NCI-H82 (cell line): ENCODE measurements at places on chromosomes 7 and 10.

DNA sequence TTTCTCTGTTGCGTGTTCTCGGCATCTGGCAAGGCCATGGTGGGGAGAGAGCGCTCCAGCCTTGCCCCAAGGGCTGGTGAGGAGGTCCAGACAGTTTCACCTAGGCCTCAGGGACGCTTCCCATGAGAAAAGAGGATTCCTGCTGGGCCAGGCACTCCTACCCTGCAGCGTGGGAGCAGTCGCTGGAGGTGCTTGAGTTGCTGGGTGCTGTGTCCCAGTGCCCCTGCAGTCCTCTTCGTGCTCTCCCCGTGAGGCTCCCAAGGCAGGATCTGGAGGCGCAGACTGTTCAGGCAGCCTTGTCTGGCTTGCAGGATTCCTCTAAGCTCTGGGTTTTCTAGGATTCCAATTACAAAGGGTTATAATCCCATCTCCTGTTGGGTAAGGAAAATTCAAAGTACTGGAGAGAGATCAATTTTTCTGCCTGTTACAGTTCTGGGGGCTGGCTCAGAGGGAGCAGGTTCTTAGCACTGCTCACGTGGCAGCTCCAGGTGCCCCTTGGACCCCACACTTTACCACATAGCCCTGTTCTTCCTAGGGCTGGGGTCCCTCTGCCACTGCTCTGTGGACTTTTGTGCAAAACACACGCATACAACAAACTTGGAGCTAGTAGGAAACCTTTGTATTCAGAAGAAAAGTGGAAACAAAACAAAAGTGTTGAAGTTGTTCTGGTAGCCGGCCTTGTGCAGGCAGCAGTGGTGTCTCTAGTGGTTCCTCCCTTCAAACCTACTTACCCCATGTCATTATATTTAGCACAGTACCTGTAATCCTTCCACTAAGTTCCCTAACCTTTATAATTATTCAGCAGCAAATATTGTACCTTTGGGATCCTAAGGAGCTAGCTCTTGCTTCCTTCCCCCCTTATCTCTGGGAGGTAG, 60.5 kb downstream of the CCNY start:
- DNase-seq = peak; percentile 31

GRCh38 chr10:62666275-62666674, 138.2 kb upstream of the ADO start:
- no peak for DNase-seq

GRCh38 chr10:103980288-103980906, 13.5 kb downstream of the SLK start:
- DNase-seq = no peak

GRCh38 chr7:122965306-122965705, 30.2 kb downstream of the TAS2R16 start:
- no peak for DNase-seq

DNA sequence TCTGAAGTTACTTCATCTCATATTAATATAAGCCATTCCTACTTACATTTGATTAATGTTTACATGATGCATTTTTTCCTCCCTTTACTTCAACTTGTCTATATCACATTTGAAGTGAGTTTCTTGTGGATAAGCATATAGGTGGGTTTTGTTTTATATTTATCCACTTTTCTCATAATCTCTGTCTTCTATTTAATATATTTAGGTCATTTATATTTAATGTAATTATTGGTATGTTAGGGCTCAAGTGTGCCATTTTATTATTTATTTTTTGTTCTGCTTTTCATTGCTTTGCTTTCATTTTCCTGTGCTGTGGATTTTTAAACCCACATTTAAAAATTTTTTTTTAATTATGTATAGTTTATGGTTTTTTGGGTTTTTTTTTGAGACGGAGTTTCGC, 54.8 kb downstream of the OGDH start:
- no peak for DNase-seq

DNA sequence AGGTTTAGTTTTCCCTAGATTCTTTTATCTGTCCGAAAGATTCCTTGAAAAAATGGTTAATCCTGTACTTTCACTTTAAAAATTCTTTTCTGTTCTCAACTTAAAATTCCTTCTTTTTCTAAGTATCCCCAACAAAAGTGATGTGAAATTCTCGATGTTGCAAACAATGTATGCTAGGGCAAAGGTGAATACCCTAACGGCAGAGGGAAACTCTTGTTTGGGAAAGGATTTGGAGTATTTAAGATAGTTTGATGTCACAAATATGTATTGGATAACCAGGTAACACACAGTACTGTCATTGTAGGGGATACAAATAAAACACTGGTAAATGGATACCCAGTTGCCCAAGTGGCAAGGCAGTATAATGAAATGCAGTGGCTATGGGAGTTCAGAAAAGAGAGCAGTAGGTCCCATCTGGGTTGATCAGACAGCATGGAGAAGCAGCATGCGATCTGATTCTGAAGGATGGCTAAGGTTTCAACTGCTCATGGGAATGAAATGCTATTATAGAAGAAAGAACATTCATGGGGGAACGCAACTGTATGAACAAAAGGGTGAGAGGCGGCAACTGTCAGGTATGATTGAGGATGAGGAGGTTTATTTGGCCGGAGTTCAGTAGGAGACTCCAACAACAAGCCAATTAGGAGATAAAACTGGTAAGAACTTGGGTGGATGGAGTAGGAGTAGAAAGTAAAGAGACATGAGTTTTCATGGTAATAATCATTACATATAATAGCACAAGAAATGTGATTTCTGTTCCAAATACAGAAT, 3.2 kb upstream of the EPC1 start:
- peak; percentile 15 for DNase-seq

DNA sequence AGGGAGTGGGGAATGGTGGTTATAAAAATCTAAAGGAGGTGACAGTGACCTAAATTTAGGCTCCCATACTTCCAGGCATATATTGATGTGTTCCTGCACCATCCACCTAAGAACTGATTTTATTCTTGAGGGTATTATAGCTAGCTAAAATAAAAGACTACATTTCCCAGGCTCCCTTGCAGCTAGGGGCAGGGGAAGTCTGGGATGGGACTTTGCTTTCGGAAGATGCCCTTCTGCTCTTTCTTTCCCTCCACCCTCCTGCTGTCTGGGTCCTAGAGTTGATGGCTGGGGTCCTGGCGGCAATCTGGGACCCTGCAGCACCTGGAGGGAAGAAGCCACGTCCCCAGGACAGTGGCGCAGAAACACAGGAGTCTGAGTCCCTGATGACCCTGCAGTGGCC, 53.8 kb upstream of the SAMD8 start:
- DNase-seq = no peak

- no peak for DNase-seq
Observed at GRCh38 chr10:61973906-61974305, 72.4 kb downstream of the ARID5B start.

DNA sequence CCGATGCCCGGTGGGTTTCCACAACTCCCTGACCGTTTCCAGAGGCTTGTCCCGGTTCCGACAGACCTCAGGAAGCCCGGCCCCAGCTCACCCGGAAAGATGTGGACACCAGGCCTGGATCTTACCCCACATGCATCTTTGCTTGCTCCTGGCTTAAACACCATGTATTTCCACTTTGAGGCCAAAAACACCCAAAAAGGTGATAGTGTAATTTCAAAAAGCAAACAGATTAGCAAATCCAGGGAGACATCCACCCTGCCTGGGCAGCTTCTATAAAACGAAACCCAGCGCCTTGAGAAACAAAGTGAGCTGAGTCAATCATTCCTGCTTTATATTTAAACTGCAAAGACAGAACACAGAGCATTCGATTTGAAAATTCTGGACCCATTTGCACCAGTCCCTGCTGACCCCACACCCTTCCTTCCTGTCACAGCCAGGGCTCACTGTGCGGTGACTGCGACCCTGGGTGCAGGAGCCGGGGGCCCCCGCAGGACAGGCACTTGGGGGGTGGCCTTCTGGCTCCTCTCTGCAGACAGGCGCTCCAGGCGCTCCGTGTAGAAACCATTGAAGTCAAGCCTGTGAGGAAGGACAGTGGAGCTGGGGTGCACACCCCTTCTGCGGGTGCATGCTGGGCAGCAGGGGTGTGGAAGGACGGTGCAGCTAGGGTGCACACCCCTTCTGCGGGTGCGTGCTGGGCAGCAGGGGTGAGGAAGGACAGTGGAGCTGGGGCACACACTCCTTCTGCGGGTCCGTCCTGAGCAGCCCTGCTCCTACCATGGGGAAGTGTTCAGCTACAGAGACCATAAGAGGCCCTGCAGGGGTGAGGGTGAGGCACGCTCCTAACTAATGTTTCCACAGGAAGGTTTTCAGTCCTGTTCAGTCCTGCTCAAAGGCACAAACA, 2.9 kb upstream of the ADAM8 start:
- no peak for DNase-seq

DNA sequence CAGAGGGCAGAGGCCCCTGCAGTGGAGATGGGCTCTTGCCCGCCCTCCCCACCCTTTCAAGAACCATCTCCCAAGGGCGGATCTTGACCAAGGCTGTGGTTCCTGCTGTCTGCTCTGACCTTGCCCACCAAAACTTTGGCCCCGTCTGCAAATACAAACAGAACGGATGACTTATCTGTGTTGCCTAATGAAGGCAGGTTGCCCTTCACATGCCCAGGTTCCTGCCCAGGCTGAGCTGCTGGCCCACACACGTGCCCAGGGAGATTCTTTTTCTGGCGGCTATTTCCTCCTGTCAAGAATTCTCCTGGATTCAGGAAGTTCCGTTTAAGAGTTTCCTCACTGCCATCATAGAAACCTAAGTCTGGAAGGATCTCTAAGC, 78.3 kb downstream of the PROSER2 start:
- DNase-seq = no peak

DNA sequence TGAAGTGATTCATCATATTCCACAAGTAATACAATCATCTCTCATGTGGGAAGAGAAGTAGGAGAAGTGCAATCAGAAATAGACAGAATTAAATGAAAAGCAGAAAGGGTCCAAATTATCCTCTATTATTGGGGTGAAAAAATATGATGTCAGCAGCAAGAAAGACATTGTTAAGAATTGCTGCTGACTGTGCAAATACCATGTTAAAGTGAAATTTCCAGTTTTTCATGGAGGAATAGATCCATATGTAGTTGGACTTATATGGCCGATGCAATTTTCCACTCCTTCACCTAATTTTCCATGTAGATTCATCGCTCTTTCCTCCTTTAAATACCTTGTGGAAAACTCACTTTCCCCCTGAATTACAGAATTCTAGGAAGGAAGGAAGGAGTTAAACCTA, 819.8 kb downstream of the GATA3 start:
- DNase-seq = no peak

DNA sequence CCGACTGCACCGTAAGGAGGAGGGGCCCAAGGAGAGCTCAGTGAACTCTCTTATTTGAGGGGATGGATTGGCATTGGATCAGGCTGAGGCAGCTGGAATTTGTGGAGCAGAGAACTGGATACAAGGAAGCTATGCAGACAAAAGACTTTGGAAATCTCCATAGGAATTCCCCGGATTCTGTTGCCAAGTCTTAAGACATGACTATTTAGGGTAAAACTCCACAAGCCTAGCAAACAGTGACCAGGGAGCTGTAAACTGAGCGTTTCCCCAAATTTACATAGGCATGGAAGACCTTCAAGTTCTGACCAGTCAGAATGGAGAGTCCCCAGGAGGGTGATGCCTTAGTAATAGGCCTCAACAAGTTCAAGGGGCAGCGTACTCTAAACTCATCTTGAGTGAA, 82.5 kb upstream of the PCBD1 start:
- DNase-seq = no peak

DNA sequence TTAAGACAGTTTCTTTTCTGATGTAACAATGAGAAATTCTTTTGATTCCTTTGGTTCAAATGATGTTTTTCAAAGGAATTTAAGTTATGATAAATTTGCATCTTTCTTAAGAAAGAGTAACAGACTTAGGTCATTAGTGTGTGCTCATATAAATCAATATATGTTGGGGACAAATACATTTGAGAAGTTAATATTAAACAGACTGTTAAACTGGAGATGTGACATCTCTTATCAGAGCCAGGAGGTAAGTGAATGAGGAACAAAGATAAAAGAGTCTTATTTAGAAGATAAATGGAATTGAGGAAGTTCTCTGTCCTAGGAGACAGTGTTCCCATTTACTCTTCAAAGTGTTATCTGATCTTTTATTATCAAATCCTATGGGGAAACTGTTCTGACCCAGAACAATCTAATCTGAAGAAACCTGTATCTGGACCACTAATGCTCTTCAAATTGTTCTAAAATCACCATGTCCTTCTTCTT, 104.8 kb upstream of the LAMB4 start:
- DNase-seq = no peak

- DNase-seq = no peak
Observed at GRCh38 chr10:92207061-92207460, 83.8 kb downstream of the CPEB3 start.

DNA sequence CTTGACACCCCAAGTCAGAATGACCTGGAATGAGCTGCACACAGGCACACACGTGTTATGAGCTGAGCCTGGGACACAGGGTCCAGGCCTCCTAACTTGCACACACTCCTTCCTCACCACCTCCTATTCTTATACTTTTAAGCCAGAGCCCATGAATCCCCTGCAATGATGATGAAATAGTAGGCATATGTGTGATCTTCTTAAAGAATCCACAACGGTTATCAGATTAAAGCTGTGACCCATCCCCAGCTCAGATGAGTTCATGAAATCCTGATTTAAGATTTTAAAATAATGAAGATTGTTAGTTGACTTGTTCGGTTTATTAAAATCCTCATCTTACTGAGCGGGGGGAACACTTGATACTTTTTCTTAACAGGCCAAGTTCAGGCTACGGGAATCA, 38.6 kb downstream of the PITRM1 start:
- peak; percentile 42 for DNase-seq

GRCh38 chr7:150372271-150373048, 3.8 kb downstream of the REPIN1 start:
- no peak for DNase-seq

- no peak for DNase-seq
Observed at GRCh38 chr7:14309432-14309831, 320.0 kb upstream of the ETV1 start.

DNA sequence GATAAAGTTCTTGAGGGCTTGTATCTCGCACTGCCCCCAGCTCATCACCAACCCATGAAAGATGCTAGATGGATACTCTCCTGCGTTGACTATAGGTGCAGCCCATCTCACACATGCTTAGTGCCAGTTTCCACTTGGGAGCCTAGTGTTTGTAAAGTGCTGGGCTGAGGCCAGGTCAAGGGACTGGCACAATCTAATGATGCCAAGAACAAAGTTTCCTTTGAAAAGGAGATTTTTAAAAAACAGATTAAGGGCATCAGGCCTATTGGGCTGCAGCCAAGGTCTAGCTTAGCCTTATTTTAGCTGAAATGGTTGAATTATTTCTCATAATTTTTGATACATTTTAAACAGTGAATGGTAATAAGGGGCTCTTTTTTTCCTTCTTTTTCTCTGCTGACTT, 259.0 kb downstream of the ADRA2A start:
- no peak for DNase-seq

GRCh38 chr7:135353832-135354231, 120.2 kb downstream of the STRA8 start:
- DNase-seq = no peak
